ENCODE measurements at places on chromosomes 4 and X.

- H3K4me1 ChIP-seq, result no peaks in the 10 kb centered on the region
- H3K27ac ChIP-seq, result no peak overlapping the region
- H3K36me3 ChIP-seq, result no peaks in the 10 kb centered on the region
- no peak for DNase-seq
- H3K4me3 ChIP-seq, result no peak overlapping the region
These were observed 85.9 kb upstream of the UGT8 start for GRCh38 chr4:114512595-114513295.

- peak overlapping the region; percentile 89 for H3K27ac ChIP-seq
- peaks cover 53% of the 10 kb centered on the region for H3K36me3 ChIP-seq
- no peaks in the 10 kb centered on the region for H3K27me3 ChIP-seq
- DNase-seq, result peak; percentile 85
- peaks cover 50% of the 10 kb centered on the region for H3K4me1 ChIP-seq
These were observed 31.5 kb downstream of the NOP14 start for GRCh38 chr4:2931512-2932301.

DNA sequence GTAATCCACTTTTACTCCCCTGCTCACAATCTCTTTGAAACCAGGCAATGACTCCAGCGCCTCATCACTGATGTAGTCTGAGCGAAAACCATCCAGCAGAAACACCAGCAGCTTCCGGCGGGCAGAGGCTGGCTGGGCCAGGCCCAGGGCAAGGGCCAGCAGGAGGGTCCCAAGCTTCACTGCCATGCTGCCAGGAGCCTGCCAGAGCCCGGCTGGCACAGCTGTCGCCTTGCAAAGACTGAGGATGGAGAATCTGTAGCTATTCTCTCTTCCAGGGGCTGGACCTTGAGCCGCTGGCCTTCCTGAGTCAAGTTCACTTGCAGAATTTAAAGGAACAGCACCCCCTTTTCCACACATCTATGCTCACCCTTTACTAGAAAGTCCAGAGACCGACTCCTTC, at the start of gene ENPP6:
Gene ENPP6, minus strand, starts transcription at position 240 of the 400 bp plus-strand sequence. Its CDS starts 54 bp downstream, at position 186.
- H3K36me3 ChIP-seq, result no peaks in the 10 kb centered on the region
- no peaks in the 10 kb centered on the region for H3K4me1 ChIP-seq
- no peak for DNase-seq
- peaks cover 5% of the 10 kb centered on the region for H3K27me3 ChIP-seq
- no peak within 1 kb of the TSS for H3K27ac ChIP-seq
- no peak within 1 kb of the TSS for H3K4me3 ChIP-seq

GRCh38 chr4:167117273-167117672, 117.0 kb downstream of the SPOCK3 start:
- no peaks in the 10 kb centered on the region for H3K4me1 ChIP-seq
- no peaks in the 10 kb centered on the region for H3K36me3 ChIP-seq
- H3K27me3 ChIP-seq, result no peaks in the 10 kb centered on the region
- no peak for DNase-seq

- no peaks in the 10 kb centered on the region for H3K36me3 ChIP-seq
- no peak for DNase-seq
- H3K4me3 ChIP-seq, result no peak overlapping the region
- H3K4me1 ChIP-seq, result no peaks in the 10 kb centered on the region
These were observed 44.3 kb downstream of the TBC1D9 start for GRCh38 chr4:140711910-140712309.
